ENCODE measurements at places on chromosomes 11 and 22. TPM values are rescaled to one million over a fixed set of nuclear protein-coding genes. Genes with fewer than 3 reads are reported as not detected.

- no peak overlapping the region for H3K27ac ChIP-seq
- no peak for DNase-seq
- H3K4me3 ChIP-seq: no peak overlapping the region
- H3K36me3 ChIP-seq: no peaks in the 10 kb centered on the region
- H3K27me3 ChIP-seq: no peaks in the 10 kb centered on the region
Measured at GRCh38 chr11:132342408-132342807, 972.0 kb downstream of the NTM start.

- no peaks in the 10 kb centered on the region for H3K4me1 ChIP-seq
- H3K36me3 ChIP-seq: peaks cover 12% of the 10 kb centered on the region
- no peaks in the 10 kb centered on the region for H3K27me3 ChIP-seq
- H3K4me3 ChIP-seq: no peak overlapping the region
- no peak overlapping the region for H3K27ac ChIP-seq
Measured at GRCh38 chr11:116888884-116889549, 51.6 kb upstream of the APOA1 start.

- no peak overlapping the region for H3K27ac ChIP-seq
- peaks cover 9% of the 10 kb centered on the region for H3K27me3 ChIP-seq
- H3K4me3 ChIP-seq: no peak overlapping the region
- DNase-seq: no peak
- H3K36me3 ChIP-seq: no peaks in the 10 kb centered on the region
- peaks cover 21% of the 10 kb centered on the region for H3K4me1 ChIP-seq
Measured at GRCh38 chr11:47192111-47192510, 5.9 kb upstream of the PACSIN3 start.

GRCh38 chr22:30591191-30591587 lies 521 bp downstream of the PES1 start:
- H3K4me3 ChIP-seq: no peak overlapping the region
- H3K36me3 ChIP-seq: peaks cover 29% of the 10 kb centered on the region
- DNase-seq: no peak
- 0 out of 2 replicates have a peak, but pooled peaks cover 2% of the 10 kb centered on the region for H3K4me1 ChIP-seq
- peaks cover 24% of the 10 kb centered on the region for H3K27me3 ChIP-seq

DNA sequence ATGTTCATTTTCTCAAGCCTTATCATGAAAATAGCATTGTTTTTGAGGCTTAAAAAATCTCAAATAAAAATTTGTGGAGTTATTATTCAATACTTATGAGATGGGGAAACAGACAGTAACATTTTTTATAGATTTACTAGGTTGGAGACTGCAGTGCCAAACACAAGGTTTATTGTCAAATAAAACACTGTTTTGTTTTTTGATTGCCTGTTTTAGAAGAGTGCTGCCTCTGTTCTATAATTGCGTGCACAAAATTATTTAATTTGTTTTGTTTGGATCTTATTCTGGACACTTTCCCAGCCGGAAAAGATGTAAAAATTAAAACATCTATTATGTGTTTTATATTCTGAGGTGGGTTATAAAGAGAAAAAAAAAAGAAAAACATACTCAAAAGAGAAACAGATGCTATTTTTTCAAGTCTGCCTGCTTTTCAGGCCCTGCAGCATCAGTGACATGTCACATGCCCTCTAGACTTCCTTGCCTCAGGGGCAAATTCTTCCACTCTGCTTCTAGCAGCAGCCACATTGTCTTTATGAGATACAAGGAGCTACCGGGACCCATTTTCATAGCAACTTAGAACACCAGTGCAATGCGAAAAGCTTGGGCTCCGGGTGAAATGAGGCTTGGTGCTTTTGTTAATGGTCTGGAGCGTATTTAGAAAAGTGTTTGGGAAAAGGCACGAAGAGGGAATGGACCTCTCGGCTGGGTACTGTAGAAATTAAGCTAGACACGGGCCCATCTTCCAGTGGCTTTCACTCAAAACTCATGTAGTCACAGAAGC lies 77.5 kb downstream of the EFCAB6 start:
- no peak overlapping the region for H3K27ac ChIP-seq
- no peaks in the 10 kb centered on the region for H3K4me1 ChIP-seq
- no peak for DNase-seq
- no peaks in the 10 kb centered on the region for H3K27me3 ChIP-seq

PICALM gene
- 69.9 TPM for total RNA-seq

C11orf87 gene
- total RNA-seq: 0.23 TPM
